ENCODE measurements at places on chromosomes 11 and 22.

- no peak for DNase-seq
These were observed 1.5 kb upstream of the CCDC90B start for GRCh38 chr11:83287631-83288030.

DNA sequence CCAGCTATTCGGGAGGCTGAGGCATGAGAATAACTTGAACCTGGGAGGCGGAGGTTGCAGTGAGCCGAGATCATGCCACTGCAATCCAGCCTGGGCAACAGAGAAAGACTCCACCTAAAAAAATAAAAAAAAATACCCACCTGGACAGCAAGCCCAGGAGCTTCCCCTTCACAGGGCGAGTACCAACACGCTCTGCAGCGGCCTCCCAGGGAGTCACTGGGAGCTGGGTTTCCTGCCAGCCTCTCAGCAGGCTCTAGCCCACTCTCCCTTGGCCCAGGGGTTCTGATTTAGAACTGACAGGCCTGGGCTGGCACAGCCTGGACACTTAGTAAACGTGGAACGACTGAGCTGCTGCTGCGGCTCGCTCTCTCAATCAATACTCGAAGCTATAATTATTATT lies 2.0 kb upstream of the CABP7 start:
- no peak for DNase-seq

GRCh38 chr22:22928666-22929380 lies 41.2 kb downstream of the IGLL5 start:
- peak; percentile 51 for DNase-seq

DNA sequence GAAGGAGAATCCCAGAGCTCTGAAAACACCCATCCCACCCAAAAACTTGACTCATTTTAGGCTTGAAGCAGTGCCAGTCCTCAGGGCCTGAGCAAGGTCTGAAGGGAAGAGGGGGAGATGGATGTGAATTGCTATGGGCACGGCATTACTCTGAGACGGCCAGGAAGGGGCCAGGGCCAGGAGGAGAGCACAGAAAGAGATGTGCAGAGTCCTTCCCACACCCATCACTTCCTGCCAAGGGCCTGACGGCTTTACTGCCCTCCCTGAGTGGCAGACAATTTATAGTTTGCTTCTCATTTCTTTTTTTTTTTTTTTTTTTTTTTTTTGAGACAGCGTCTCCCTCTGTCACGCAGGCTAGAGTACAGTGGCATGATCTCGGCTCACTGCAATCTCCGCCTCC lies 22.5 kb downstream of the TAB1 start:
- DNase-seq: no peak

- no peak for DNase-seq
These were observed 718 bp downstream of the LTBP3 start for GRCh38 chr11:65557280-65558001.

- no peak for DNase-seq
These were observed 268.0 kb upstream of the ANO3 start for GRCh38 chr11:26063915-26064314.

GRCh38 chr11:44145011-44145775 lies 49.7 kb downstream of the EXT2 start:
- no peak for DNase-seq

DNA sequence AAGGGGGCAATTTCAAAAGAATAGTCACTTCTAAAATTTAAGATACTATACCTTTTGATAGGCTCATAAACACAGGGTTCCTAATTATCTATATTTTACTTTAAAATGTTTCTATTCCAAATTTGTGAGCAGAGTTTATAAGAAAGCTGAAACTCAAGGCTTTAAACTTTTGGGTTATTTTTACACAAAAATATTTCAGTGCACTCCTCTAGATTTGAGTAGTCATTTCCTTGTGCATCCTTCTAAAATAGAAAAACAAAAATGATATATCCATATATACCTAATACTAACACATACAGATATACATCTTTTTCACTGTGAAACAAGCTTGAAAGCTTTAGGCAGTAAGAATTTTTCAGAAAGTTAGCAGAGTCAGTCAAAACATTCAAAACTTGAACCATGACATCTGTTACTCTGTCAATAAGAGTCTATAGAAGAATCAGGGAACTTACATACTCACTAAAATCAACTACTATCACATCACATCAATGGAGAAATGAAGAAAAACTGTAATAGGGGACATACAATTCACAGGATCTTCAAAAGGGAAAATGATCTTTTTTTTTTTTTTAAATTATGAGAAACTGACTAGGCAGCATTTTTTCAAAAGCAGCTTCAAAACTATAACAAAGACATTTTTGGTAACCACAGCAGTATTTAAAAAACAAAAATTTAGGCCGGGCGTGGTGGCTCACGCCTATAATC lies 5.1 kb downstream of the PHF21A start:
- no peak for DNase-seq

DNA sequence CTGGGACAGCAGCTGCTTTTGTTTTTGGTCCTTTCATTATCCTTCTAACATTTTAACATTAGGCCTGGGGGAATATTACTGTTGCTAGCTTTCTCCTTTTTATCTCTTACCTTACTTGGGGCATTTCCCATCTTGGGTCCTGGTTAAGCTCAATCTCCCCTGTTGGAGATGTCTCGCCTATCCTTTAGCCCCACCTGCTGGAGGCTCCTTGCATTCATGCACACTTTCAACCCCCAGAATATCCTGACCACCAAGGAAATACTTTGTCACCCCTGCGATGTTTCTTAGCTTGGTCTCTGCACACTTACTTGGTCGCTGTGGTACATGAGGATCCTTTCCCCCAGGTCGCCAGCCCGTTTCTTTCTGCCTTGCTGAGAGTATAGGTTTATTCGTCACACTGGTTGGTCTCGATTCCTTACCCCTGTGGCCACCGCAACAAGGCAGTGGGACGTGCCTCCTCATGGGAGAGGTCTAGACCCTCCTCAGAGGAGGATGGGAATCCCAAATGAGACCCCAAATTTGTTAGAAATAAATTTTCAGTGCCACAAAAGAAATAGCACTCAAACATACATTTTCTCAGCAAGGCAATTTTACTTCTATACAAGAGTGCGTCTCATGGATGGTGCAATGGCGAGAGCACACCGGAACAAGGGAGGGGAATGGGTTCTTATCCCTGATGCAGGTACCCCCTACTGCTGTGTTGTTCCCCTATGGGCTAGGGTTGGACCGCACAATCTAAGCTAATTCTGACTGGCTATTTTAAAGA lies 5.4 kb upstream of the TXN2 start:
- DNase-seq: peak; percentile 50

- no peak for DNase-seq
These were observed 8.8 kb downstream of the C11orf96 start for GRCh38 chr11:43951231-43951630.

GRCh38 chr11:65378208-65378927 lies 4.1 kb downstream of the SLC25A45 start:
- DNase-seq: no peak

GRCh38 chr11:34339149-34340064 lies 18.4 kb downstream of the ABTB2 start:
- DNase-seq: no peak

DNA sequence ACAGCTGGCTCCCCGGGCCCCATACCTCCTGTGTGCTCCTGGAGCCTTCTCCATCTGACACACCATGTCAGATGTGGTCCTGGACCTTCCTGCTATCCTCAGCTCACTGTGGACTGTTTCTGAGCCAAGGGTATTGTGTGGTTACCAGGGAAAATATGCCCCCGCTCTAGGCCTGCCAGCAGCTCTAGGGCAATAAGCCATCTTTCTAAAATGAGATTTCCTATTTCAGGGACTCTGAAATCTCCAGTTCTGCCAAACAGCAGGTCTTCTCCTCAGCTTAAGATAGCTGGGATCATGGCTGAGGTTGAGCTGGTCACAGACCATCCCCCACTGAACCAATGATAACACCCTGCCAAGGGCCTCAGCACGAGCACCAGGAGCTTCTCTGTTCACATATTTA lies 227.6 kb downstream of the ST3GAL4 start:
- no peak for DNase-seq

DNA sequence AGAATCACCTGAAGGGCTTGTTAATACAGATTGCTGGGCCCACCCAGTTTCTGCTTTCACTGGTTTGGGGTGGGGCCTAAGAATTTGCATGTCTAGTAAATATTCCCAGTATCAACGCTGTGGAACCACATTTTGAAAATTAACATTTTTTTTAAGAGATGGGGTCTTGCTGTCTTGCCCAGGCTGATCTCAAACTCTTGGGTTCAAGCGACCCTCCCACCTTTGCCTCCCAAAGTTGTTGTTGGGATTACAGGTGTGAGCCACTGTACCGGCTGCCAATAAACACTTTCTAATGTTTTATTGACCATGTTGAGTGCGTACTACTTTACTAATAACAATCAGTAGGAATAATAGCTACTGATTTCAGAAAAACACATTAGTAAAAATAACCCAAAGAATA lies 2.5 kb downstream of the EIF4G2 start:
- DNase-seq: no peak

- no peak for DNase-seq
These were observed 10.7 kb downstream of the TSPAN18 start for GRCh38 chr11:44737245-44738085.

DNA sequence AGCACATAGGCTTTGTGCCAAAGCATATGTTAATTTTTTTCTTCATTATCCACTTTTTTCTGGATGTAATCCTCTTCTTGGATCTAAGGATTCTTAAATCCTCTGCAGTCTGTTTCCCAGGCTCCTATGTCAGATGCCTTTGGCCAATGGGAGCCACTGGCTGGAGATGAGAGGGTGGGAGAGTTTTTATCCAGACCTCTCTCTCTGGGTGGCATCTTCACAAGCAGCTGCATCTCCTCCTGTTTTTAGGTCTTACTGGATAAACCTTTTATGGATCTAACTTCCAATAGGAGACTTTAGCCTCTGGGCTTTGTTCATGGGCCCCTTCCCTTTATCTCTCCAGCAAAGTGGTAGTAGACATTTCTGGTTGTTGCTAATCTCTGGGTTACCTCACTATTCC lies 22.4 kb upstream of the MPPED2 start:
- no peak for DNase-seq

Measured in CD4-positive, alpha-beta T cell treated with Interleukin-6 at 100 ng/mL for 8 hours (primary cell).